ENCODE measurements at places on chromosomes 2 and 18.

DNA sequence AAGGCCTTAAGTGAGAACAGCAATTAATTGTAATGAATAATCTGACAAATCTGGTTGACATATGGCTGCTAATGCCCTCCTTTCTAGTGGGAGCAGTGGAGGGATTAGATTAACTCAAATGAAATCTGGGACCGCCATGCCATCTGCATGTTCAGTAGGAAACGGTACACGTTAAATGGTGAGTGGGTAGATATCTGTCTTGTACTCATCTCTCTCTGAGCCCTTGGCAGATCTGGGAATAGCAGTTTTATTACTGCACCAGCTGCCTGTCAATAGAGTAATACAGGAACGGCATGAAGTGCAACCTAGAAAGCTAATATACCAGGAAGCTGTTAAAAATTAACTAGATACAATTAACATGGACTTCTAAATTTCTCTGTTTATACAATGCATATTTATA, 258.8 kb downstream of the GPD2 start:
- no peak for DNase-seq

DNA sequence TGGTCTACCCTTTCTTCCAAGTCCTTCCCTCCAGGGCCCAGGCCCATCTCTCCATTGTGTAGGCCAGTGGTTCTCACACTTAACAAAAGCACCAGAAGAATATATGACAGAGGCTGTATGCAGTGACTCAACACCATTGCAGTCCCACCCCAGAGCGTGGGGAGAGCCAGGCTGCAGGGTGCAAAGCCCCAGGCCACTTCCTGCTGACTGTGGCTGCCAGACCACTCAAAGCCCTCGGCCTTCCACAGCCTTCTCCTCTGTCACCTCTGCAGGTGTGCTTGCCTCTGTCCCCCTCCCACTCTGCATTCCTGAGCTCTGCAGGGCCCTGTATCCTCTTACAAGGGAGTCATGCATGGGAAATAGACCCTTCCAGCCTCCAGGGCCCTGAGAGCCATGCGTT, 40.4 kb upstream of the ARHGEF4 start:
- no peak for DNase-seq

DNA sequence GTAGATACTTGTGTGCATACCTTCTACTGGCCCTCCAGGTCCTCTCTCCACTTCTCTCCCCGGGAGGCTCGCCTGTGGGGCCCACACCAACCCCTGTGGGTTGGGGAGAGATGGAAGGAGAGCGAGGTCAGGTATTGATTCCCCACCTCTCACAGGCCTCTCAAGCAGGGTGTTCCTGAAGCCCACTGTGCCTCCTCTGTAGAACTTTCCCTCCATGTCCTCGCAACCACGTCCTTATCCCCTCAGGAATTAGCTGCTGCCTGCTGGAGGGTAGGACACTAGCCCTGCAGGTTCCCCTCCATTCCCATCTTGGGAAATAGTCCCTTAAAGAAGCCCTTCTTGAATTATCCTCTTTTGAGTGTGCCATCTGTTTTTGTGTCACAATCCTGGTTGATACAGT, 38.9 kb upstream of the KLF11 start:
- no peak for DNase-seq

- no peak for DNase-seq
Measured at GRCh38 chr2:230134496-230135129, 65.9 kb upstream of the SLC16A14 start.

GRCh38 chr2:3728104-3729054, 25.0 kb downstream of the DCDC2C start:
- no peak for DNase-seq

GRCh38 chr2:105179469-105180372, 61.8 kb upstream of the GPR45 start:
- no peak for DNase-seq

GRCh38 chr2:61247204-61247812, 85.3 kb downstream of the C2orf74 start:
- DNase-seq: no peak
